Type B pancreatic cell (in vitro differentiated cells): ENCODE measurements at places on chromosomes 4 and X.

- DNase-seq, result no peak
Observed at GRCh38 chrX:155246748-155247147, 17.5 kb downstream of the RAB39B start.

- DNase-seq, result no peak
Observed at GRCh38 chr4:123524958-123525628, 128.5 kb downstream of the SPRY1 start.

DNA sequence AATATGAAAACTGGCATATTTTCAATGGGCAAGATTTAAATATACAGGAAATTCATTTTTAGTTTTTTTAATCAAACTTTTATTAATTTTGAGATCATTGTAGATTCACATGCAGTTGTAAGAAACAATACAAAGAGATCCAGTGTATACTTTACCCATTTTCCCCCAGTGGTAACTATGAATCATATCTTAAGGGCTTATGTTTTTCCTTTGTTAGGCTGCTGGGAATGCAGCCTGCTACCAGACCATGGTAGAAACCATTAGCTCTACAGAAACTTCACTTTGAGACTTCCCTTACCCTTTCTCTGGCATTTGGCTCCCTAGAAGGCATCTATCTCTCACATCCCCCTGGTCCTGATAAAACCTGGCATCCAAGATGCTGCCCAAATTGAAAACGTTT is 147.6 kb upstream of the EOLA2 start:
- no peak for DNase-seq

GRCh38 chr4:137524725-137525369 is 7.4 kb downstream of the PCDH18 start:
- no peak for DNase-seq

- no peak for DNase-seq
Observed at GRCh38 chr4:61041527-61041926, 158.6 kb upstream of the ADGRL3 start.

- no peak for DNase-seq
Observed at GRCh38 chrX:107712231-107713202, 63.1 kb downstream of the TSC22D3 start.

DNA sequence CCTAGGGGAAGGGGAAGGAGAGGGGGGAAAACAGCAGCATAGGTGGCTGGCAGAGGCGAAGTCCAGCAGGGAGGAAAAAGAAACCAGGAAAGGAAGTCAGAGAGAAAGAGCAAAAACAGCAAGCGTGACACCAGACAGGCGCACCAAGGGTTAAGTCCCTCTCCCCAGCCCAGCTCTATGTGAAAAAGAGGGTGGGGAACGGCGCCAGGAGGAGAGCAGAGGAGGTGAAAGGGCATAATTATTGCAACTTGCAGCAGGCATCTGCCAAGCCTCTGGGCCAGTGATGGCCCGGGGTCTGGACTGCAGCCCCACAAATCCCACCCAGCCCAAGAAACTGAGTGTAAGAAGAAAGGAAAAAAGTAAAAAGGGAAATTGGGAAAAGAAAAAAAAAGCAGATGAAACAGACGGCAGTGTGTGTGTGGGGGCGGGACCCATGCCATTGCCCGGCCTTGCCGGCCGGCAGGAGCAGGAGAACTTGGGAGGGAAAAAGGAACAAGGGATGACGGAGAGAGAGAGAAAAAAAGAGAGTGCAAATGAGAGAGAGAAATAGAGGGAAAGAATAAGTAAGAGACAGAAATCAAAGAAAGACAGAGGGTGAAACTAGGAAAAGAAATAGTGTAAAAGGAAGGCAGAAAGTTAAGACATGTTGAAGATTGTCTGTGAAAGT is 14.1 kb upstream of the RHOXF2 start:
- no peak for DNase-seq

- no peak for DNase-seq
Observed at GRCh38 chr4:119933606-119934005, 133.0 kb downstream of the MAD2L1 start.

GRCh38 chrX:96425200-96425599 is 259.4 kb upstream of the DIAPH2 start:
- DNase-seq, result no peak
